ENCODE measurements at places on chromosomes 7 and 10.

DNA sequence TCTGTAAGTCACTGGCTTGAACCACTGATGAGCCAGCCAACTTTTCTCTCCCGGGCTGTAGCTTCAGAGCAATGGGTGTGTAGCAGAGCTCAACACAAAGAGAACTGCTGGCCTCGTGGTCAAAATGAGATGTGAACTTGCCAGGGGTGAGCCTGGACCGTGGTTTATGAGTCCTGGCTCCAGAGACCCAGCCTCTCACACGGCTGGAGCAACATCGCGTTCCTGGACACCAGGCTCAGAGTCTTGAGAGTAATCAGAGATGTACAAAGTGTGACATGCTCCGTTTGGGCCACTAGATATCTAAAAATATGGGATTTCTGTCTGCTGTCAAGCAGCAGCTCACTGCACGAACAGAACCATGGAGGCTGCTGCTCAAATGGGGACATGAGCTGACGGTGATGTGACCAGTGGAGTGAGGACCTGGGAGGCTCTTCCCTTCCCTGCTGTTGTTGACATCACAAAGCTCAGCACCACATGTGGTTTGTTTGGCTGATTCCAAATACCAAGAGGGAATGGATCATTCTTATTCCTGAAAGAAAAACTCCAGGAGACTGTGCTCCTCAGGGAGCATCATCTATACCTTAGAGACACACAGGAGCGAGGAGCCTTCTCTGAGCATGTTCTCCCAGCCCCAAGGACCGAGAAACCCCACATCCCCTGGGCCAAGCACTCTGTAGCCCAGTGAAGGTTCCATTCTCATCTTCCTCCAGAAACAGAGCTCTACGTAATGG lies 9.2 kb upstream of the SVIL start:
- peak; percentile 57 for DNase-seq

DNA sequence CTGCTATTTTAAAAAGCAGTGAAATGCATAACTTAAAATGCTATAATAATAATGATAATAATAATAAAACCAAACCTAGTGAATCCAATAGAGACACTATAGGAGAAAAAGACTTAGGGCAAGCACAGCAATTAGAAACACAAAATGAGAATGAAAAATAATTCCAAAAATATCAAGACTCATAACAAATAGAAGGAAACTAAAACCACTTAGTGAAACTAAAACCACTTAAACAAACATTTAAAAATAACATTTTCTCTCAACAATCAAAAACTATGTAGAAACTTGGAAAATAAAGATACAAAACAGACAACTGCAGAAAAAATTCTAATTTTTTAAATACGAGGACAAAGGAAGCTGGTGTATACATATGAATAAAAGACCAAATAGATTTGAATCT lies 655.2 kb upstream of the NRG3 start:
- DNase-seq: no peak

DNA sequence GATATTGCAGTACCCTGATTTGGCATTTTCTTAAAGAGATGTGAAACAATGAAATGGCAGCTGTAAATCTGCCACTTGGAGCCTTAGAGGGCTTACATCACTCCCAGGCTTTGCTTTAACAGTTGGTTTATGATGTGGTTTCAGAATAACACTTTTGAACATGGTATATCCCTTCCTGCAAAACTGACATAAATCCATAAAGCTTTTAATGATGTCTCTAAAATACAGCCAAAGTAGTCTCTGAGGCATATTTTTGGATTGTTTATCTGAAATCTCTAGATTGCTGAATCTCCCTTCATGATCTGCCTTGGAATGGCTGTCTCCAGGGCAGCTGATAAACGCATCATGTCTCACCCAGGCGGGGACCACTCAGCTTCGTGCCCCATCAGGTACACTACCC lies 377.8 kb upstream of the C7orf33 start:
- no peak for DNase-seq

DNA sequence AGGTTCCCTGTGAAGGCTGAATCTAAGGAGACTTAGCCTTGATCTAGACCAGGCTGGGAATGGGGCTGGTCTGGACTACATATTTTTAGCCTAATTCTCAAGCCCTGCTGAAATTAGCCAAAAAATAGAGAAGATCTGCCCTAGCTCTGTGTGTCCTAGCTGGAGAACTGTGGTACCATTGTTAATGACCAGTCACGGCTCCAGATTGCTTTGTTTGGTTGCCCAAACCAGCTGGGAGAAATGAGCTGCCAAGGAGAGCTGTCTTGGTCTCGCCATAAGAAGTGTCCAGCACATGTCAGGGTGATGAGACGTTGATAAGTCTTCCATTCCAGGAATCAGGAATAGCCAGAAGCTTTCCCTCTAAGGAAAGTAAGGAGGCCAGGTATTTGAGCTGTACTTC lies 20.7 kb downstream of the GBX1 start:
- no peak for DNase-seq

- DNase-seq: no peak
Observed at GRCh38 chr7:18808026-18808425, 309.4 kb downstream of the TWIST1 start.

DNA sequence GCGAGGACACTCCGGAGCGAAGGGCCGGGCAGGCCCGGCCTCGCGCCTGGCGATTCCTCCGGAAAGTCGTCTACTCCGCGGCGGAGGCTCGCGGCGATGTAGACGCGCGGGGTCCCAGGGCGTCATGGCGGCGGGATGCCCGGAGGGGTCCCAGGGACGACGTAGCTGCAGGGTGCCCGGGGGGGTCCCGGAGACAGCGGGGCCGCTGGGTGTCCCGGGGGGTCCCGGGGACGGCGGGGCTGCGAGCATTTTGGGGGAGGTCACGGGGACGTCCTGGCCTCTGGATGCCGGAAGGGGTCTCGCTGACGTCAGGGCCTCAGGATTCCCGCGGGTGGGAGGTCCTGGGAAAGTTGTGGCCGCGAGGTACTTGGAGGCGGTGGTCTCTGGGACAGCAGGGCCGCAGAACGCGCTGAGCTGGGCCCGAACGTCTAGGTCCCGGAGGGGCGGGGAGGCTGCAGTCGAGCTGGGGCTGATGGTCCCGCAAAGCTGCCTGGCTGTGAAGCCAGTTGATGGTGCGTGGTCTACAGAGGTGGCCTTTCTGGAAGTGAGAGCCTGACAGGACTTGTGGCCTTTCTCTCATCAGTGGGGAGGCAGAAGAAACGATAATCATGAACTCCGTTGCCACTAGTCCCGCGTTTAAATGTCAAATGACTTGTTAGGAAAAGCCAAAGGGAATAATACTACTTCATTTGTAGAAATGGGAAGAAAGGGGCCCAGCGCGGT lies 637 bp downstream of the HSPA14 start:
- DNase-seq: peak; percentile 47

- no peak for DNase-seq
Observed at GRCh38 chr10:8910314-8910713, 855.8 kb downstream of the GATA3 start.

DNA sequence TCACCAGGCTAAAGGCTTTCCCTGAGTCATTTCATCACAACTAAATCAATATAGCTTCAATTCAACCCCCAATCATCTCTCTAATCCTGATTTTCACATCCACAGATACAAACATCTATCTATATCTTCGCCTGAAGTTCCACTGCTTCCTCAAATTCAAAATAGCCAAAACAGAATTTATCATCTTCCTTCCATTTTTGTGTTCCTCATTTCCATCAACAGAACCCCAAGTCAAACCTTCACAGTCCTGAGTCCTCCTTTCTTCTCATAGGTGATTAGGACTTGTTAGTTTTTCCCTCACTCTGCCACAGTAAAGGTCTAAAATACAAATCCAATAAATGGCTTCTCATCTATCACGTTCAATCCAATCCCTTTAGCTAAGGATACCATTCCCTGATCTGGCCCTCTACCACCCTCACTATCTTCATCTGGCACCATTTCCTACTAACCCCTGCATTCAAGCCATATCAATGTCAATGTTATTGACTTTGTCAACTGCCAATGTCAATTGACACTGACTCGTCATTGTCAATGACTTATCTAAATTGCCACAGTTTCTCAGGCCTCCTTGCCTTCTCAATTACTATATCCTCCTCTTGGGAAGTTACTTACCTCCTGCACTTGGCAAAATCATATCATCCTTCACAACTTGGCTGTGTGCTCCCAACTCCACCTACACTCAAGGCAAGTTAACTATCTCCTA lies 2.6 kb downstream of the HYCC1 start:
- no peak for DNase-seq

- no peak for DNase-seq
Observed at GRCh38 chr7:137203351-137203750, 140.2 kb downstream of the PTN start.

DNA sequence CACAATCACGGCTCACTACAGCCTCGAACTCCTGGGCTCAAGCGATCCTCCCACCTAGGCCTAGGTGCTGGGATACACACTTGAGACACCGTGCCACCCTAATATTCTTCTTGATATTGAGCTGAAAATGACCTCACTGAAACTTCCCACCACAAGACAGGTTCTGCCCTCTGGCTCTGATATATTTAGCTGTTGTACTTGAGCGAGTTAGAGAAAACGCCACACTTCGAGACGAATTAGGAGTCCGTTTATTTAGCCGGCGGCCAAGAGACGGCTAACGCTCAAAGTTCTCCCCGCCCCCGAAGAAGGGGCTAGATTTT lies 17.9 kb downstream of the ZC3HAV1 start:
- DNase-seq: no peak

DNA sequence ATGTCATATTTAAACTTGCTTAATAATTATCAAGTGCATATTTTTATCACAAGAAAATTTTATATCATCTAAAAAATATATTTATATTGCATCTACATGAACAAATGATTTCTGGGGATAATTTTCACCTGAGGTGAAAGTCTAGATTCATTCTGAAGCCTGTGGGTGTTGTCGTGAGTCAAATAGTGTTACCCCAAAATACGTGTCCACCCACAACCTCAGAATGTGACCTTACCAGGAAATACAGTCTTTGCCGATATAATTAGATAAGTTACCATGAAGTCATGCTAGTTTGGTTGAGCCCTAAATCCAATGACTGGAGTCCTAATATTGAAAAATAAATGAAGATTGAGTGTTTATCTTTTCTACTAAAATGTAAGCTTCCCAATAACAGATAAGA lies 203.0 kb upstream of the MDFIC start:
- DNase-seq: no peak

DNA sequence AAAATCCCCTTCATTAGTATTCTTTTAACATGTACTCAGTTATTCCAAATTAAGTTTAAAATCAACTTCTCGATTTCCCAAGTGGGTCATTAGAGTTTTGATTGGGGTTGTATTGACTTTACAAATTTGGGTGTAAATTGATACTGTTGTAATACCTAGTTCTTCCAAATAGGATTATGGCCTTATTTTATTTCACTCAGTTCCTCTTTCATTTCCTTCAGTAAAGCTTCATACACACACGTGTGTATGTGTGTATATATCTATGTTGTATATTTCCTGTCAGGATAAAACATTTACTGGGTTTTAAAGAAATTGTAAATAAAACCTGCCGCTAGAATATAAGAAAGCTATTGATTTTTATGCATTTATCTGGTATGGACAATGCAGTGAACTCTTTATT lies 15.9 kb downstream of the YME1L1 start:
- DNase-seq: no peak

GRCh38 chr7:82384779-82385178 lies 58.8 kb downstream of the CACNA2D1 start:
- DNase-seq: no peak

GRCh38 chr7:24971333-24972165 lies 8.4 kb downstream of the OSBPL3 start:
- DNase-seq: peak; percentile 88

DNA sequence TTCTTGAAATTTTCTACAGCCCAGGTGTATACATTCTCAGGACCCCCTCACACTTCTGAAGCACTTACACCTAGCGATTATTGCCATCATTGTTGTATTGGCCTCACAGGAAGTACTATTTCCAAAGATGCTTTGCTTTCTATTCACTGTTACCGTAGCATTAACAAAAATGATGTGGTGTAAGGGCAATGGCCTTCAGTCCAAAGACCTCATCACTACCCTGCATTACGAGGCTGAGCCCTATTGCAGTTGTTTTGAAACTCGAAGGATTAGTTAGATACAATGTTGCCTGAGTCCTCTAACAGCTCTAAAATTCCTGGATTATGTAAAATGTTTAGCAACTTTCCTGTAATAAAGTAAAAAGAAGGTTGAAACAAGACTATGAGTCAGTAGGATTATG lies 2.9 kb downstream of the NRCAM start:
- no peak for DNase-seq

DNA sequence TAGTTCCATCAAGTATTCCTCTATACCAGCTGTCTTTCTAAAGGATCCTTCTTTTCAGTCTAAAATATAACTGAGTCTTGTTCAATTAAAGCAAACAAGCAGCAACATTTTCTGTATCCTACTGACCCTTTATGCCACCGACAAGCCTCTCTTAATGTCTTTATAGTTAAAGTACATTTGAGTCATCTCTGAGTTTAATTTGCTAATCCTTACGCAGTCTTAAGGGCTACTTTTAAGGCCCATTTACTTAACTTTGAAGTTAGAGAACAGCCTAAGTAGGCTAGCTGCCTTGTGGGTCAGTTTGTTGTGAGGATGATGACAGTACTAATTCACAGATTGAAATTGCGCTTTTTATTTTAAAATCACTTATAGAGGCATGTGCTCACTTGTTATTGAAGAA lies 265.5 kb upstream of the FERD3L start:
- DNase-seq: no peak

GRCh38 chr10:85641479-85642009 lies 725.1 kb downstream of the GRID1 start:
- DNase-seq: no peak

- DNase-seq: peak; percentile 80
Observed at GRCh38 chr7:155490697-155491628, 33.0 kb downstream of the EN2 start.

- DNase-seq: no peak
Observed at GRCh38 chr10:102004376-102004775, 51.6 kb downstream of the ARMH3 start.

GRCh38 chr7:75905785-75906604 lies 9.0 kb upstream of the POR start:
- DNase-seq: peak; percentile 87

- peak; percentile 70 for DNase-seq
Observed at GRCh38 chr7:84548366-84549365, 354.1 kb upstream of the SEMA3A start.

DNA sequence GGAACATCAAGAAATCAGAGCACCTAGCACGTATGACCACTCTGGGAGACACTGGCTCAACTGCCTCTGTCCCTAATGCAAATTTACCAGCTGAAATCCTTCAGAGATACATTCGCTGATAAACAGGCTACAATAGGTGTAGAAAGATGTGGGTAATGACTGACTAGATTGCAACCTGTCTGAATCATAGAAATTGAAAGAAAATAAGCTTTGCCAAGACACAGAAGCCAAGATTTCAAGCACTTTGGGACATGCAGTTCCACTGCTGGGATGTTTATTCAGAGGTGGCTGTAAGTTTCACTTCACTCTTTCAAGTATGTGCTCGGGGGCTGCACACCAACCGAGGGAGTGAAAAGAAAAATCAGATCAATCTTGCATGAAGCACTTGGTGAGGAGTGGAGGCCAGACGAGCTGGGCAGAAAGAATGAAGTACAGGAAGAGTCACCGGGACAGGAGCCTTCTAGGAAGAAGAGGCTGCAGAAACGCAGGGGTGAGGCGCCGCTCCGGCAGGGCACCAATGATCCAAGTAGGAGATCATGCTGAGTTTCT lies 276.7 kb downstream of the PARD3 start:
- peak; percentile 21 for DNase-seq

- DNase-seq: no peak
Observed at GRCh38 chr7:4745265-4745919, 30.0 kb upstream of the AP5Z1 start.
